ENCODE measurements at places on chromosomes 12 and 14.

DNA sequence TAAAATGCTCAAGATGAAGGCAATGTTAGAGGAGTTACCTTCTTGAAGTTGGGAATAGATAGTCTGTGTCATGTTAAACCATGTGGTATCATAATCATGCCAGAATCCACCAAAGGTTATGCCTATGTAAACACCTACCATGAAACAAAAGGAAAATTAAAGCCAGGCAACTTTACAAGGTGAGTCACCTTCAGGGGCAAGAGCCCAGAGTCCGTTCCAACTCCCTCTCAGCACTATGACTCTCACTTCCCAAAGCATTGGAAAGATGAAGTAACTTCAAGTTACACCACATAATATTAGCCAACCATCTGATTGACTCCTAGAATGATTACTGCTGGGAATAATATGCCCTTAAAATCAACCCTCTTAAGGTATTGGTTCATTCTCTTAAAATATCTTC, 38.5 kb downstream of the CATSPERB start:
- no peak for DNase-seq

DNA sequence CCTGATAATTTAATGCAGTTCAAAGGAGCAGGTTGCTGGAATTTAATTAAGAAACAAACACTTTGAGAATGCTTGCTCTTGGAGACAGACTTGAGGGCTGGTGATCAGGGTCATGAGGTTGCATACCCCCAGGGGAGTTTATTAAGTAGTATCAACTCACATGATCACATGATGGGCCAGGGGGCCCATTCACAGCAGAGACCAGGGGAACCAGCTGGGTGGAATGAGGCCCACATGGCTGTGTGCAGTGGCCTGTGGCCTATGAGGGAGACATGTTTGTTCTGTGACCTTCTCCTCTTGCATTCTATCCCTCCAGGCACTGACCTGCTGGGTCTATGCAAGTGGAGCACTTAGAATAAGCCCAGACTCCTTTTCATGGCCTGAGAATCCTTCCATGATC, 266.6 kb upstream of the PWP1 start:
- no peak for DNase-seq

DNA sequence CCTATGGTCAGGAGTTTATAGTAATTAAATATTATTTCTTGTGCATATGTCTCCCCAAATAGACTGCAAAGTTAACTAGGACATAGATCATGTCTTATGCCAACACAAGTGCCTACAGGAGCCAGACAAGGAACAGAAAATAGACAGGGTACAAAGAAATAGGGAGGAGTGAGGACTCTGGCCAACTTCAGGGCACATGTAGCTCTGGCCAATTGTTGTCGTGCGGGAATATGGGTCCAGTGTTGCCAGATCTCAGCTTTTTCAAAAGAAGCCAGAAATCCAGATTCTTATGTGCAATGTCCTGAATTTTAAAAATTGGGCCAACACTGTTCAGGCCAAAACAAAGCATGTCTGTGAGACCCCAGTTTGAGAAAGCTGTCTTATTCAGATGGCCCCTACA, 68.7 kb downstream of the RFX4 start:
- DNase-seq = no peak

DNA sequence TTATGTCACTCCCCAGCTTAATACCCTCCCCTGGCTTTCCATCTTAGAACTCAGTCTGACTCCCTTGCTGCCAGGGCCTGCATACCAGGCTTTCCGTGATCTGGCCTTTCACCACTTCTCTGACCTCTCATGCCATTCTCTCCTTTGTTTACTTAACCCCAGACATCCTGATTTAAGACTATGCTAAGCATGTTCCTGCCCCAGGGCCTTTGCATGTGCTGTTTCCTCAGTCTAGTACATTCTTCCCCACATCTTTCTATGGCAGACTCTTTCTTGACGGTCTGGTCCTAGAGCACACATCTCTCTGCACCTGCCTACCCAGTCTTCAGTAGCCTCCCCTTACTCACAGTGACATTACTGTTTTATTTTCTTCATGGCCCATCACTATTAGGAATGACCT, 42.2 kb downstream of the PLXNC1 start:
- DNase-seq = no peak

DNA sequence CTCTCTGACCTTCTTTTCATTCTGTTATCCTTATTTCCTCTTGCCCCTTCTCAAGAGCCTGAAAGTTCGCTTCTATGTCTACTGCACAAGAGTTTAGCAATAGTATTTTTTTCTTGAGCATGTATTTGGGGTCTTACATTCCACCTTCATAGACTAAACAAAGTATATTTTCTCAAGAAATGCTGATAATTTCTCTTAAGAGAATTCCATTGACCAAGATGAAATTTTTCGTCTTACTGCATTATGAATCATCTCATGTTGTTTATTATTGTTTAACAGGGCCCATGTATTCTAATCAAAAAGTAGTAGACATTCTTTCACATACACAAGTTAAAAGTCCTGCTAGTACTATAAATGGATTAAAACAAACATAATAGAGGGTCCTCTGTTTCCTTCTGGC, 219.3 kb downstream of the C12orf50 start:
- no peak for DNase-seq
